ENCODE measurements at places on chromosomes 11 and 22.

DNA sequence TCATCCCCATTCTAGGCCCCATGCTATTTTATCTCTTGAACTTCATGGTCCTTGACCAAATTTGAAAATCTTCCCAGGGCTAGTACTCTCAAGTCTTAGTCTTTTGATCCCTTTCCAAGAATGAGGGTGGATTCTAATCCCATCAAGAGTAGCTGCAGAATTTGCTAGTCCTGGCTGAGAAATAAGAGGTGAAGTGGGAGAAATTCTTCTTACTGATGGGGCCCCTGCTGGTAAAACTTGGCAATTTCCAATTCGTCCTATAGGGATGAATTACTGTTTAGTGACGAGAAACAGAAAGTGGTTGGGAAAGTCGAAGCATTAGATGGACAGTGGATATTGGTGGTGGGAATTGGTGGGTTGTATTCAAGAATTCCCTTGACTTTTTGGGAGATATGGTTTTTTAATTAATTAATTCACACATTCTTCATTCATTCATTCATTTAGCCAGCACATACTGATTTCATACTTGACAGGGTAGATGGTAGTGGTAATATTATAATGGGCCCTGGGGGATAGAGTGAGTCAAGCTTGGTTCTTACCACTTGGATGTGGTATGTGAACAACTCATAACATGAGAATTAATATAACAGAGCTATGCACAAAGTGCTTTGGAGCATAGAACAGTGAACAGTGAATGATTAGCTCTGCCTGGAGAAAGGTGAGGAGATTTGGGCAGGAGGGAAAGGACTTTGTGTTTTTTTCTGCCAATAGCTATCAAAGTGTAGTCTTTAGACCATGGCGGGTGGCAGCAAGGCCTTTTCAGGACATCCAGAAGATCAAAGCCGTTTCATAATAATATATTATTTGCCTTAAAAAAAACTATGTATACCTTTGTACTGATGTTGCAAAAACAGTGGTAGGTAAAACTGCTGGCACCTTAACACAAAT lies 103.8 kb downstream of the STIM1 start:
- peak overlapping the region; percentile 52 for H3K4me3 ChIP-seq
- H3K27me3 ChIP-seq = peaks cover 2% of the 10 kb centered on the region
- no peaks in the 10 kb centered on the region for H3K36me3 ChIP-seq
- DNase-seq = peak; percentile 68

- H3K4me1 ChIP-seq = no peaks in the 10 kb centered on the region
- H3K27me3 ChIP-seq = no peaks in the 10 kb centered on the region
- no peaks in the 10 kb centered on the region for H3K36me3 ChIP-seq
- H3K27ac ChIP-seq = no peak overlapping the region
Observed at GRCh38 chr11:98155696-98156095, 865.1 kb upstream of the CNTN5 start.

DNA sequence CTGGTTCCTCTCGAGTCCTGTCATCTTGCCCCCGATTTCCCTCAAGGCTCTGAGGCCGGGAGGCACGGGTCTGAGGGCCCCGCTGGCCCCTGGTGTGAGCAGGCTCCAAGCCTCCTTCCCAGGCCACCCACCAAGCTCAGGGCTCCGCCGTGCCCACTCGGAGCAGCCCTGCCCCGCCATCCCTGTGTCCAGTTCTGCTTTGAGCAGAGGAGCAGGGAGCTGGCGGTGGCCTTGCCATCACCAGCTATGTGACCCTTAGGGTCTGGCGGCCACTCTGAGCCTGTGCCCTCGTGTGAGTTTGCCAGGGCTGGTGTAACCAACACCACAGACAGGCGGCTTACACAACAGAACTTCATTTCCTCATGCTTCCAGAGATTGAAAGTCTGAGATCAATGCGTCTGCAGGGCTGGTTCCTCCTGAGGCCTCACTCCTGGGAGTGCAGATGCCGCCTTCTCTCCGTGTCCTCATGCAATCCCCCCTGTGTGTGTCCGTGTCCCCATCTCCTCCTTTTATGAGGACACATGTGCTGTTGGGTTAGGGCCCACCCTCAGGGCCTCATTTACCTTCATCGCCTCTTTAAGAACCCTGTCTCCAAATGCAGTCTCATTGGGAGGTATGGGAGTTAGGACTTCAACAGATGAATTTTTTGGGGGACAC lies 36.5 kb upstream of the CELSR1 start:
- no peak overlapping the region for H3K4me3 ChIP-seq
- DNase-seq = no peak
- H3K27ac ChIP-seq = no peak overlapping the region
- peaks cover 11% of the 10 kb centered on the region for H3K4me1 ChIP-seq

DNA sequence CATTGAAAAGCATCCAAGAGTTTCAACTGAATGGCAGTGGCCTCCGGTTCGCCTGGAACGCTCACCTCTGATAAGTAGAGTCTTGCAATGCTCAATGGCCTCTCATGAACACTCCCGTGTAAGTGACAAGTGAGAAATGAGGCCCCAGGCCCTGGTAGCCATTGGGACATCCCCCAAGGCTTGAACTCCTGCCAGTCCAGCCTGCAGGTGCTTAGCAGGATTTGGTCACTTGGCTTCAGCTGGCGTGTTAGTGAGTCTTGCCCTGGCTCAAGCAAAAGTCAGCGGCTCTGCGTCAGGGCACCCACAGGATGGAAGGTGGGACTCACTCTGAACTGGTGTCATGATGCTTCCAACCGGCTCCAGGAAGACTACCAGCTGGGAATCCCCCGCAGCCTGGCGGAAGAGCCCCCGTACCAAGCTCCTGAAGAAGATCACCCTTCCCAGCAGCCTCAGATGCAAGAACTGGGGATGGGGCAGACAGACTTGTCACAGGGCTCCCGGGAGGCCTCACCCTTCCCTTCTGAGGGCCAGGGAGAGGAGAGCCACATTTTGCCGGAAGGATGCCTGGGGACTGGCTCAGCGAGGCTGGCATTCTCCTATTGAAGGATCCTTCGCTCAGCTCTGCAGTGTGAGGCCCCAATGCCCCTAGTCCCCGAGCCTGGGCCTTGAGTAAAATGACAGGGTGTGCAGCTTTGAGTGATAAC lies 19.3 kb downstream of the MB start:
- no peak overlapping the region for H3K4me3 ChIP-seq
- H3K36me3 ChIP-seq = no peaks in the 10 kb centered on the region
- peaks cover 9% of the 10 kb centered on the region for H3K27me3 ChIP-seq
- H3K27ac ChIP-seq = no peak overlapping the region
- 0 out of 2 replicates have a peak, but pooled peaks cover 1% of the 10 kb centered on the region for H3K4me1 ChIP-seq

- H3K27me3 ChIP-seq = no peaks in the 10 kb centered on the region
- H3K27ac ChIP-seq = peak overlapping the region; percentile 54
- H3K36me3 ChIP-seq = no peaks in the 10 kb centered on the region
- H3K4me1 ChIP-seq = peaks cover 22% of the 10 kb centered on the region
- H3K4me3 ChIP-seq = no peak overlapping the region
- DNase-seq = no peak
Observed at GRCh38 chr11:32081901-32082300, 9.0 kb upstream of the RCN1 start.

DNA sequence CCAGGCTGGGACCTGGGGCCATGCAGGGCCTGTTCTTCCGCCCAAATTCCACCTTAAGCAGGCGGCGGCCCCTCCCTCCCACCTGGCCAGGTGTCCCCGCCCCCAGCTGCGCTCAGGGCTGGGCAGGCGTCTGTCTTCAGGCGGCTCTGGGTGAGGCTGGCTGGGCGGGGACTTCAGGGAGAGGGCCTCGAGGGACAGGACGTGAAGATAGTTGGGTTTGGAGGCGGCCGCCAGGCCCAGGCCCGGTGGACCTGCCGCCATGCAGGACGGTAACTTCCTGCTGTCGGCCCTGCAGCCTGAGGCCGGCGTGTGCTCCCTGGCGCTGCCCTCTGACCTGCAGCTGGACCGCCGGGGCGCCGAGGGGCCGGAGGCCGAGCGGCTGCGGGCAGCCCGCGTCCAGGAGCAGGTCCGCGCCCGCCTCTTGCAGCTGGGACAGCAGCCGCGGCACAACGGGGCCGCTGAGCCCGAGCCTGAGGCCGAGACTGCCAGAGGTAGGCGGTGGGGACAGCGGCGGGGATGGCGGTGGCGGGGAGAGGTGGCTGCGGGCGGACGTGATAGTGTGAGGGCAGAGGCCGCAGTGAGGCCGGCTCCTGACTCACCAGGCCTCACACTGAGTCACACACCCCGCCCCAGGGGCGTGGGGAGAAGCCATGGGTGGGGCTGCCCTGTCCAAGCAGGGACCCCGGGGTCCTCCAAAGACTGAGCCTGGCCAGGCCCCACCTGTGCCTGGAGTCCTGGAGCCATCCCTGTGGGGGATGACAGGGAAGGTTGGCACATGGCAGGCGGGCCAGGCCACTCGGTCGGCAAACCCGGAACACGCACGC lies at the start of gene PKP3:
PKP3 (plus strand) TSS at position 176 of the 824 bp plus-strand sequence; CDS start at position 260, 84 bp downstream.
- H3K4me1 ChIP-seq = peaks cover 11% of the 10 kb centered on the region
- H3K27me3 ChIP-seq = peaks cover 2% of the 10 kb centered on the region
- peak; percentile 62 for DNase-seq
- H3K4me3 ChIP-seq = peak within 1 kb of the TSS; percentile 45
- H3K27ac ChIP-seq = peak within 1 kb of the TSS; percentile 67
- no peaks in the 10 kb centered on the region for H3K36me3 ChIP-seq

DNA sequence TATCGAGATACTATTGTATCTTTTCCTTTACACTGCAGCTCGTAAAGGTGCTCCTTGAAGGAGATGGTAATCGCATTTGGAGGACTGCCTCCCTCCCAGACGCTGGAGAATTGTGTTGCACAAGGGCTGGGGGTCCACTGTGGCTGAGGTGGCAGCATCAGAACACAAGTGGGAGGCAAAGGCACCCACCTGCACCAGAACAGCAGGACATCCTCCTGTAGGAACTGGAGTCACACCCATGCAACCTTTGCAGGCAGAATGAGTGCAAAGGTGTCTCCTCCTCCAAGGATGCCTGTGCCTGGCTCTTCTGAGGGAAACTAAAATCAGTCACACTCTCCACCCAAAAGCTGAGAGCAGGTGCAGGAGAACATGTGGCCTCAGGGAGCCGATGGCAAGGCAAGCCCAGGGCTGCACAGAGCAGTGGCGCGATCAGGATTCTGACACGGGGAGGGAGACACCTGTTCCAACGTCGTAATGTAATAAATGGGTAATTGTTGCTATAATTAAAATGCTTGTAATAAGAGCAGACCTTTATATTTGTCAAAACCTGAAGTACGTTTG lies 1501.4 kb downstream of the TBC1D22A start:
- H3K27ac ChIP-seq = no peak overlapping the region
- no peak overlapping the region for H3K4me3 ChIP-seq
- DNase-seq = no peak
- H3K4me1 ChIP-seq = no peaks in the 10 kb centered on the region
- H3K36me3 ChIP-seq = peaks cover 8% of the 10 kb centered on the region
- H3K27me3 ChIP-seq = no peaks in the 10 kb centered on the region
